AG04450 (cell line): ENCODE measurements at places on chromosomes 16 and 17.

DNA sequence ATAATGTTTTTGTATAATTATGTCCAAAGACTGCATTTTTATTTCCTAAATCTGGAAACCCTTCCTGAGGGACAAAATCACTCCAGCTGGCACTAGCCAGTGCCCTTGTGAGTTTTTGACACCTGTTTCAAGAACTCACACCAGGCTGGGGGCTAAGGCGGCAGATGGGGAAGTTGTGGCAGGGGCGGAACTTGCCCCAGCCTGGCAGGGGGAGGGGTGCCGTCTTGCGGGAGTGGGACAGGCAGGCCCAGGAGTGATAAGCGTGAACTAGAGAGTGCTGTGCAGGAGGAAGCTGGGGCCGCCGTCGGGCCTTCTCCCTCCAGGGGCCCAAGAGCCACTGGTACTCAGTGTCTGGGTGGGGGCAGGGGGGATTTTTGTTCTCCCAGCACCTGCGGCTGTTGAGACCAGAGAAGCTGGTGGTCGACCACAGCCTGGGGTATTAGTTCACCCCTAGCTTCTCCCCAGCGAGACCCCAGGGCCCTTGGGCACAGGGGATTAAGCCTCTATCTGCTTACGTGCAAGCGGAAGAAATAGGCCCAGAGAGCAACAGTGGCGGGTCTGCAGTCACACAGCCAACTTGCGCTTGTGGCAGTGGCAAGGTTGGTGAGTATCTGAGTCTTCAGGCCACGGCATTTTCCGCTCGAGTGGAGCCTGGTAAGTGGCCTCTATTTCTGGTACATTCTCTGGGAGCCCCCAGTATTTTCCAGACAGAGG, 40.2 kb upstream of the PLCG2 start:
- no peak for DNase-seq

DNA sequence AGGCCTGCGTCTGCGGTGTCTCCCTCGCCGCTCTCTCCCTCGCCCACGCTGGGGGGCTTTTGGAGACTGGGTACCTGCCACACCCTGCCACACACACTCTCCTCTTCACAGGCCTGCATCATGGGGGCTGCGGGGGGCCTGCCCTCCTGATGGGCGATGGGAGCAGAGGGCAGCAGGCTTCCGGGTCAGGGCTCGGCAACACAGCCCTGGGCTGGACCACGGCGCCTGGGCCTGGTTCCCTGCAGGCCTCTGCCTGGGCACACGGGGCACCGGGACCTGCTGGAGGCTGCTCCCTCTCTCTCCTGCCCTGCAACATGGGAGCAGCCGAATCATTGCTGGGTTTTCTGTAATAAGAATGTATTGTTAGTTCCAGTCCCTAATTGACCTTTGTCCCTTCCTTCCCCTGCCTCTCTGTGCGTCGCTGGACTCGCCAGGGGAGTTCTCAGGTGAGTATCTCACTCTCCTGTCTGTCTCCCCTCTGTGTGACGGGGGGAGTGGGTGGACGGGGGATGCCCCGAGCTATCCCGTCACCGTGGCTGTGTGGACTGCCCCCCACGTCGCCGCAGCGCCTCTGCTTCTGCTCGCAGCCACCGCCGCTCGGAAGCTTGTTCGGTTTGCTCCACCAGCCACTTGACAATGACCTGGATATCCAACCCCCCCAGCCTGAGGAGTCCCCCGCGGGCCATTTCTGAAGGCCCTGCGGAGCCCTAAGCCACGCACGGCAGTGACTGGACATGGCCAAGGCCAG, 13.5 kb downstream of the NME3 start:
- no peak for DNase-seq

GRCh38 chr17:59278406-59278805, 53.0 kb upstream of the YPEL2 start:
- DNase-seq, result no peak

GRCh38 chr17:29145289-29146073, 34.7 kb downstream of the MYO18A start:
- DNase-seq, result no peak

- no peak for DNase-seq
These were observed 66.8 kb downstream of the SRCIN1 start for GRCh38 chr17:38538906-38539305.

- no peak for DNase-seq
These were observed 108.5 kb downstream of the USP22 start for GRCh38 chr17:20934288-20934687.

DNA sequence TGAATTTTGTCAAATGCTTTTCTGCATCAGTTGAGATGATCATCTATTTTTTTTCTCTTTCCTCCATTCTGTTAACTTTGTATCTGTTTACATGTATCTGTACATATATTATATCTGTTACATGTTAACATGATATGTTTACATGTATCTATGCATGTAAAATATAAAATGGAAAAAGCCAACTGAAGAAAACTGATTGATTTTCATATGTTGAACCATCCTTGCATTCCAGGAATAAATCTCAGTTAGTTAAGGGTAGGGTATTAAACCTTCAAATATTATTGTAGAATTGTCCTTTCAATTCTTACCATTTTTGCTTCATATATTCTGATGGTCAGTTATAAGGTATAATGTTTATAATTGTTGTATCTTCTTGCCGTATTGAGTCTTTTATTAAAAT, 336.1 kb downstream of the ZFHX3 start:
- DNase-seq, result no peak

- no peak for DNase-seq
These were observed 52.3 kb downstream of the AMFR start for GRCh38 chr16:56373003-56373402.

GRCh38 chr16:87821376-87822107, 47.8 kb downstream of the SLC7A5 start:
- DNase-seq, result no peak

DNA sequence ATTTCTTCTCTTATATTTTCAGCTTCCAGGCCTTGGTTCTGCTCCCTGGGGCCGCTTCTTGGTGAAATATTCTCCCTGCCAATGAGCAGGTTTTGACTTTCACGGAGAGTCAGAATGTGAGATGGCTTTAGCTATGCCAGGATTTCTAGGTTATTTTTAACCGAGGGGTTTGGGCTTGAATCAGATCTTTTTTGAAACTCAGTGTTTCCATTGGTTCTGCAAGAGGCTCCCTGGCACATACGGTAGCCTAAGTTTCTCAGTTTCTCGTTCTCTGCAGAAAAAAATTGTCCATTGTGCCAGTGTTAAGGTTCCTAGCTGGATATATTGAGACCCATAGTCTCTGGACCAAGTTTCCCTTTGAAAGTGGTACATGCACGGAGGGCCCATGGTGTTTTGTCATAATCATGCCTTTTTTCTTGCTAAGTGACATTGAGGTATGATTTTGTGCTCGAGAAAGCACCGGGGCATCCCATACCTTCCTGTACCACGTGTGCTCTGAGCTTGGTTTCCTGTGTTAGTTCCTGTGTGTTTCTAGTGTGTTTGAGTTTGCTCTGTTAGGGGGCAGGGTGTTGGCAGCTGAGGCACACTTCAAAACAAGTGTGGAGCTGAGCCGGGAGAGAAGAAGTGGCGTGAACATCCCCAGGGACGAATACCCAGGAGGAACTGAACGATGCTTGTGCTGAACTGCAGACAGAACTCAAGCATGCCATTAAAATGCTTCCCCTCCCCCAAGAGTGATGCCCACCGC, 127.2 kb downstream of the HS3ST3B1 start:
- no peak for DNase-seq

DNA sequence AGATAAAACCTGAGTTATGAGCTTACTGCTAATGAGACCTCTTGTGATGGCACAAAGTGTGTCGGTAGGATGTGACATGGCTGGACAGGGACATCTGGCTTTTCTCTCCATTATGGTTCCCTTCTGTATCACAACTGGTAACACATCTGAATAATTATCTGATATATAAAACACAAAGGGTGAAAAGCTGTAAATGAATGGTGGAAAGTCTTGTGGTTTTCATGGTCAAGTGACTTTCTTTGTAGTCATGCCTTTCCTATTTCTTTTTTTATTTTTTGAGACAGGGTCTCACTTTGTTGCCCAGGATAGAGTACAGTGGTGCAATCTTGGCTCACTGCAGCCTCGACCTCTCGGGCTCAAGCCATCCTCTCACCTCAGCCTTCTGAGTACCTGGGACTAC, 35.3 kb upstream of the ZFHX3 start:
- no peak for DNase-seq

- DNase-seq, result no peak
These were observed 3.3 kb downstream of the ITGA2B start for GRCh38 chr17:44386182-44386525.

DNA sequence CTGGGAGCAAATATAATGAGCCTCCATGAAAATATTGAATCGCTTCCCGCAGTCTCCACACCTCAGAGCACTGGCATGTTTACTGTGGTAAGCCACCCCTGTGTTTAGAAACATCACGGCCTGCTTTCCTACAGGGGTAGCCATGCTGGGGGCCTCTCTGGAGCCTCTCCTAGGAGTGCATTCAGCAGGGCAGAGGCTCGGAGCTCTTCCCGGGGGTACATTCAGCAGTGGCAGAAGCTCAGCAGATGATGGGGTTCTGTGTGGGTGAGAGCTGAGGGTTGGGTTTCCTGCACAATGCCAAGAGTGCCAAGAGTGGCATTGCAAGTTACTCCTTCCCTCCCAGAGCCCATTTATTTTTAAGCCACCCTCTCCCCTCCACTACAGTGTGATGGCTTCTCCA, 386.6 kb downstream of the SEC14L1 start:
- DNase-seq, result no peak
